ENCODE measurements at places on chromosomes 5 and 9.

DNA sequence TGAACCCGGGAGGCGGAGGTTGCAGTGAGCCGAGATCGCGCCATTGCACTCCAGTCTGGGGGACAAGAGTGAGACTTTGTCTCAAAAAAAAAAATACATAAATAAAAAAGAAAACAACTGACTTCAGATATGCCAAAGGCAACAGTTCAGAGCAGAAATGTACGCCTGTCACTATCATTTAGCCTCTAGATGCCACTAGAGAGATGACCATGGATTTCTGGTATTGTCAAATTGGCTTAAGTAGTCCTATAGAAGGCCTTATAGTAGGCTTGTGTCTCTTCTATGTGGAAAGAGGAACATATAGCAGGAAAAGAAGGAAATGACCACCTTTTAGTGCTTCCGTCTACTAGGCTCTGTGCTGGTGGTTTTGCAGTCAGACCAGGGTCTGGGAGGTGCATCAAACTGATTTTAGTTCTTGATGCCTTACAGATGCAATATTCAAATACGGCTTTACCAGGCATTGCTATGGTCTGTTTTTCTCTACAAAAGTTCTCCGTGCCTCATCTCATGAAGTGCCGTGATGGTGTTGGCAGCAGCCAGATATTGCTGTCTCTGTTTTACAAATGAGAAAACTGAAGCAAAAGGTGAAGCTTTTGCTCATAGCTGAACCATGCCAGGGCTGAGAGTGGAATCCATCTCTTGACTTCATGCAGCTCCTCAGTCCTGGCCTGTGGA is 17.2 kb downstream of the AGXT2 start:
- no peak for DNase-seq

GRCh38 chr9:136784997-136785361 is 6.2 kb upstream of the TMEM141 start:
- no peak for DNase-seq

GRCh38 chr5:116084287-116084691 is 536 bp upstream of the COMMD10 start:
- DNase-seq = no peak

DNA sequence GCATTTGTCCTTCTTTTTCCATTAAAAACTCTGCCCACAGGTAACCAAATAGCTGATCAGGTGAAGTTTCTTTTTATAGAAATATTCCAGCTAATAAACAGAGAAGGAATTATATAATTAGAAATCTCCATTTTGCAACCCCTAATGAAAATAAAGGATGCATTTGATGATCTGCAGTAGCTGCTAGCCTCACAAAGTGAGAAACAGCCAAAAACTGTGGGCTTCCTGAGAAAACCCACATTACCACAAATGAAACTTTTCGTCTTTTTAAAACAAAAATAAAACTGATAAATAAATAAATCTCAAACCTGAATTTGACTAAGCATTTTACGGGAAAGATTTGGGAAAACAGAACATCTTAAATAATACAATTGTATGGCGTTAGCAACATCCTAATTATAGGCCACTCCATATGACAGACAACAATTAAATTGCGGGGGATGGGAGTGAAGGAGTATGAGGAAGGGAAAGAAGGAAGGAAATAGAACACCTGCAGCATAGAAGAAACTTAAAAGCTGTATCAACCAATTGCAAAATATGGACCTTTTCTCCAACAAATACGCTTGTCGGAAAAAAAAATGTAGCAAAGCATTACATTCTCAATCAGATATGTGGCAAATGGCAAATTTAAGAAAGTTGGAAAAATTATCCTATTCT is 283.0 kb upstream of the ITGA1 start:
- no peak for DNase-seq

GRCh38 chr9:124928116-124928515 is 12.8 kb downstream of the GOLGA1 start:
- DNase-seq = no peak

DNA sequence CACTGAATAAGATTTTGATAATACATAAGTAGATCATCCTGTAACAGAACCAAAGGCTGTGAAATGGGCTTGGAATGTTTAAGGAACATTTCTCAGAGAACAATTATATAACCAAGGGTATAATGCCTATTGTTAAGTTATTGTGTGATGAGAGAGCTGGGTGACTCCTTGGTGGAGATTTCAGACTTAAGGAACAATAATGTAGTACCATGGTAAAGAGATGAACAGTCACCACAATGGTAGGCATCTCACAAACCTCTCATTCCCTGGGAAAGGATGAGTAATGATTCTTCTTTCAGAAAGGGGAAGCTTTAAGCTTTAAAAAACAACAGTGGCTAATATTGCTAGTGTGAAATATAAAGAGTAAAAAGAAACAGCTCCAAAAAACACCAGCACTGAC is 147.4 kb downstream of the TRIM36 start:
- DNase-seq = no peak

DNA sequence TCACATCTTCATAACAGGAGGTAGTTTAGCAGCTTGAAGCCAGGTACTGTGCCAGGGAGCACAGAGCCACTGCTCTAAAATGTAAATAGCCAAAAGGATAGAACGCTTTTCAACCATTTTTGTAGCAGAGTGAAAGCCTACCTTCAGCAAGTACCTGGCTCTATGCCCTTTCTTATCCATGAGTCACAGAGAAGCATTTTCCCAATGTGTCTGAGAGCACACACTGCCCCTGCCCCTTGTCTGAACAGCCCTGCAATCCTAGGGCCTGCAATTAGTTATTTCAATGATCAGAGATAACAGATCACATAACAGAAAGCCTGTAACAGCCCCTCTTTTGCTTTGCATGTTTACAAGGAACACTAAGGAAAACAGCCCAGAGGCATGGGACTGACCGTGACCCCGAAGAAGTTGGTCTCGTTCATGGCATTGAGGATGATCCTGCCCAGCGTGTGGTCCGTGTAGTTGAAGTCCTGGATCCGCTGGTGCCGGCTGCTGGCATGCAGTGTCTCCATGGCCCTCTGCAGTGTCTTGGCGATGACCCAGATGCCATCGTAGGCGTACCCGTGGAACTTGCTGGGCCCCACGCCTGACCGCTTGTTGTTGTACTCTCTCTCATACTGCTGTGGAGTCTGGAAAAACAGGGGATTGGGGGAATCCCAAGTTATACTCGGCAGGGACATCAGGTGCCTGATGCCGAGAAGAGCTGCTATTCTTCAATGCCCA is 198.3 kb upstream of the TBC1D2 start:
- DNase-seq = no peak

DNA sequence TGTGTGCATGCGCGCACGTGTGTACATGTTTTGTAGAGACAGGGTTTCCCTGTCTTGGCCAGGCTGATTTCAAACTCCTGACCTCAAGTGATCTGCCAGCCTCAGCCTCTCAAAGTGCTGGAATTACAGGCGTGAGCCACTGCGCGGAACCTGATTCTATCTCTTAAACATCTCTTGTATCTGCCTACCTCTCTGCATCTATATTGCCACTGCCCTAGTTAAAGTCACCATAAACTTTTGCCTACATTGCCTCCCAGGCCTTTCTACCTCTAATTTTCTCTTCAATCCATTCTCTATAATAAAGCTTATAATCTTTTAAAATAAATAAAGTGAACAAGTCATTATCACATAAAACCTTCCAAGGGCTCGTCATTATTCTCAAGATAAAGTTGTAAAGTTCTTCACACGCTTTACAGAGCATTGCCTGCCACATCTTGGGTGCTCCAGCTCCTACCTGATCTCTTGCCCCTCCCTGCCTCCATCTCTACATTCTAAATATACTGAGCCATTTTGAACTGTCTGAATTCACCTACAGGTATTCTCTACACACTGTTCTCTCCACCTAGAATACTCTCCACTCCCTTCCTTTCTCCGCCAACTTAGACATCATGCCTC is 15.0 kb downstream of the TRPM6 start:
- DNase-seq = no peak

- no peak for DNase-seq
Measured at GRCh38 chr9:125985998-125986655, 239.0 kb downstream of the PBX3 start.

DNA sequence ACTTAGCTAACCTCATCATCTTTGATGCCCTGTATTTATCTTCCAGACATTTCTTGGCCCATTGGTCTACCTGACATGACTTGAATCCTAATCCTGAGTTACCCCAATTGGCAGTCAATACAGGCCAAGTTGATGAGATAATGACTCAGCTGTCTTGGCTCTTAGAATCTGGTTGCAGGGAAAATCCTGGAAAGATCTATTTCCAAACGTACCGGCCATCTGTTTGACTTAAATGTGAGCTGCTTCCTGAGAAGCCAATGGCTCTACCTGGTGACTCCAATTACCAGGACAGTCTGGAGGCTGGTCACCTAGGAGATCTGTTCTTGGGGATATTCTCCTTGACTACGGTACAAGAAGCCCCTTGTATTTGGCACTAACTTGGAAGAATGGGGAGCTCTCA is 475.2 kb upstream of the BRINP1 start:
- no peak for DNase-seq

- no peak for DNase-seq
Measured at GRCh38 chr5:88662846-88663245, 220.1 kb downstream of the MEF2C start.

- no peak for DNase-seq
Measured at GRCh38 chr5:14331386-14331781, 188.2 kb downstream of the TRIO start.

GRCh38 chr5:152978141-152978835 is 512.2 kb upstream of the GRIA1 start:
- no peak for DNase-seq

DNA sequence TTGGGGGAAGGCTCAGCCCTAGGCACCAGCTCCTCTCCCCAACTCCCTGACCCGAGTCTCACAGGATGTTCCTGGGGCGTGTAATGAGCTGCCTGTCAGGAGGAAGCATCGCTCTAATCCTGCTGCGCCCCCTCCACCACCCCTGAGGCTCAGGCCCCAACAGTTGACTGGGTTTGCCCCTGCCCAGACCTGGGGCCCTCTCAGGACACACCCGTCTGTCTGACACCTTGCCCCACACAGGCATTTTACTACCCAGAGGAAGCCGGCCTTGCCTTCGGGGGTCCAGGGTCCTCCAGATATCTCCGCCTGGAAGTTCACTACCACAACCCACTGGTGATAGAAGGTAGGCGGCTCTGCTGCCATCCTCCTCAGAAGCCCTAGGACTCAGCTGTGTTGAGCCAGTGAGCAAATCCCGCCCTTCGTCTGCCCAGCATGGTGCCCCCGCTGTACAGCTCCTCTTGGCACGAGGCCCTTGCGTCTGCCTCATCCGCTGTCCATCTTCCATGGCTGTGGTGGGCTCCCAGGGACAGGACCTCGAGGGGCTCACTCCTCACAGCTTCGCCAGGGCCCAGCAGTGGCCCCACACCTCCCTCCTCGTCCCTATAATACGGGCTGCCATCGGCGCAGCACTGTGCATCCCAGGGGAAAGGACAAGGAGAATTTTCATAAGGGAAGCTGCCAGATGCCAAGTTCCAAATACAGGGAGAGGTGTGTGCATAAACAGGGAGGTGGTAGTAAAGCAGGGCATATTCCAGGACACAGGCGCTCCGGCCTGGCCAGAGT is 8.0 kb downstream of the DBH start:
- no peak for DNase-seq

GRCh38 chr5:73902327-73903051 is 276.5 kb downstream of the ARHGEF28 start:
- no peak for DNase-seq

DNA sequence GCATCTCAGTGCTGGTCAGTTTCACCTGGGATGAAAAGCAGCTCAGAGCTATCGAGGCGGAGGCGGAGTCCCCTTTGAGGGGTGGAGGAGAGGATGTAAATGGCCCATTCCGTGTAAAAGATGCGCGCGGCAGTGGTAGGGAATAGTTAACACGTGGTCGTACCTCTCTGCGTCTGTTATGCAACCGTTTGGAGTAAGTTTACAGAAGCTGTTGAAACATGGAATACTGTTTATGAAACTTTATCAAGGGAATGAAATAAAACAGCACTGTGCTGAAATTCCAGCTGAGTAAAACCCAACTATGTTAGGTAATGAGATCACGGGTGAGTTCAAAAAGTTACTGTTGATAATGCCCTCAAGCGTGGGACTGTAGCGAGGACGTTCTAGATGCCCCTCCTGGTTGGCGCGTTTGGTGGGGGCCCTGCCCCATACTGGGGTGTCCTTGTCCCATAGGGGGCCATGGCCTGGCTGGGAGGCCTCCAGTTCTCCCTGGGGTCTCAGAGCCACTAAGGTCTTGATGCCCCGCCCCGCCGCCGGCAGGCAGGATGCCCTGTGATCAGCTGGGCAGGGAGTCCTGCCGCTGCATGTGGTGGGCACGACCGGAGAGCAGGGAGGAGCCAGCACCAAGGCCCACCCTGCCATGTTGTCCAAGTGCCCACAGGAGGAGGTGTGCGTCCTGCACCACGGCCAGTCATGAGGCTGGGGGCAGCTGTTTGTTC is 90.9 kb downstream of the COL5A1 start:
- no peak for DNase-seq

DNA sequence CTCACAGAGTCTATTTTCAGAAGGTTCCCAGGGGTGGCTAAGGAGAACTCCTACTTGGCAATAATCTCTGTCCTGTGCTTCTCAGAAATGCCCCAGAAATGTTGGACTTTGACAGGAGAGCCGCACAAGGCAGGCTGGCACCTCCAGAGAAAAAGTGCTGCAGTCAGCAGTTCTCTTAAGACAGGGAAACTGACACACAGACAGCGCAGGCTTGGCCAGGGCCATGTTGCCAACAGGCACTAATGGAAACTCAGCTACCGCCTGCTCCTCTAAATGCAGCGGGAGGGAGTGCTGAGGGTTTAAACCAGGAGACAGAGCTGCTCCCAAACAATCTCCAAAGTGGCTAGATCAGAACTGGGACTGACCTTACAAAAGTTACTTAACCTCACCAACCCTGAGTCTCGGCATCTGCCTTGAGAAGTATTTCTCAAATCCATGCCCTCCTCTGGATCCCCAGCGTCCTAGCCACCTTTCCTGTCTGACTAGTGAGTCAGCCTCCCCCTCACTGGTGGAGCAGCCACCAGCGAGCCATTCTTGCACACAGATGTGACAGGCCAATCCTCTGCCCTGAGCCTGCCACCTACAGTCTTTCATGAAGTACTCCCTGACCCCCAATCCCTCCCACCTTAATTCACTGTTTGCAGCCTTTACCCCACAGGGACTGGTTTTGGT is 186.4 kb downstream of the CDK5RAP2 start:
- DNase-seq = no peak

- no peak for DNase-seq
Measured at GRCh38 chr9:107562798-107563197, 73.2 kb upstream of the KLF4 start.

DNA sequence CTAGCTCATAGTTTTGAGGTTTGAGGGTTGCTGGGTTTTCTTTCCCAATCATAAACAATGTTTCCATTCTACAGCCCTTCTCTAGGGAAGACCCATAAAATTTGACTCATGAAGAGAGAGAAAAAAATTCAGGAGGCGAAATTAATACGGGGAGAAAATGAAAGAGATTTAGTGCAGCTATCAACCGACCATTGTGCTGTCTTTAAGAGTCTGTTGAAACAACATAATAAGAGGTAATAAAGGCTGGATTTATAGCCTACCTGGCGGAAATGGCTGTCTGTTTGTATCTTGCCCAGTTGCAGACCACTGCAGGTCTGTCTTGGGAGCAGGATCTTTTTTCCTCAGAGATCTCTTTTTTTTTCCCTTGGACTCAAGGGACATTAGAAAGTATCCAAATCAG is 66.9 kb downstream of the TLR4 start:
- DNase-seq = no peak
